ENCODE measurements at places on chromosomes 2 and 18.

GRCh38 chr18:59054496-59055287 lies 85.0 kb upstream of the SEC11C start:
- DNase-seq = no peak

DNA sequence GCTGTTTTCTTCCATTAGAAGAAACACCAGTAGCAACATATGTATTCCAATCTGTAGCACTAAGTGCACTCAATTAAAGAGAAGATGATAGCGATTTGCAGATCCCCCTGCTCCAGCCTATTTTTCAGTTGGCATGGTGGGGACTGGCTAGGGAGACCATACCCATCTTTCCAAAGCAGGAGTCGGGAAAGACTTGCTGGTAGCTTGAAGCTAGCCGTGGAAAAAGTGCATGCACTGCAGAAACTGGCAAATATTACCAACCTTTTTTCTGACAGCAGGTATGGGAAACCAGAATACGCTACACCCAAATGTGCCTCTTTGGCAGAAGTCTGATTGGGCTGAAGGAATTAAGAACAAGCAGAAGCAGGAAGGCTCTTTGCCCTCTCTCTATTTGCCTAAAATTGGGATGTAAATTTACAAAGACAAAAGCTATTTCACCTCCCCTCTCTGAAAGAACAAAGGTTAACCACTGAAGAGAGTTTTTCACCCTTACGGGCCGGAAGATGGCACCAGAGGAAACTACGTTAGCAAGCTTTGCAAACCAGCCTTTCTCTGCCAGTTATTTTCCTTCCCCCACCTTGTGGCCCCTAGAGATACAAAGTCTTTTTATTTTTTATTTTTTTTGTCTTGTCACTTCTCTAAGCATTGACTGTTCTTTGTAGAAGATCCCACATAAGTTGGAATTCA lies 273.1 kb downstream of the DLGAP1 start:
- no peak for DNase-seq

- no peak for DNase-seq
These were observed 82.0 kb downstream of the CTAGE1 start for GRCh38 chr18:22335731-22336198.

DNA sequence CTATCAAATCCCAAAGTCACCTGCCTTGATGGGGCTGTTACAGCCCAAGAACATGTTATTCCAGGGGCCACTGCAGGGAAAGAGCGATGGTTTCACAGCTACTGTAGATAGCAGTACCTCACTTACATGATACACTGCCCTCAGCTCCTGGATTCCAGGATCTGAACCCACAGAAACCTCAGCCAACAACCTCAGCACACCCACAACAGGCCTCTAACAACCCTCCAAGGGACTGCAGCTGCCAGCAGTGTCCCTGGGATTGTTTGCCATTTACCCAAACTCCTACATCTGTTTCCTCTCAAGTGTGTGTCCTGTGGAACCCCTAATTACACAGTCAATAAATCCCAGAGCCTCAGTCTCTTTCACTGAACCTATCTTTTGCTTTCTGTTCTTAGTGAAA lies 28.2 kb downstream of the OSBPL1A start:
- DNase-seq = peak; percentile 36

DNA sequence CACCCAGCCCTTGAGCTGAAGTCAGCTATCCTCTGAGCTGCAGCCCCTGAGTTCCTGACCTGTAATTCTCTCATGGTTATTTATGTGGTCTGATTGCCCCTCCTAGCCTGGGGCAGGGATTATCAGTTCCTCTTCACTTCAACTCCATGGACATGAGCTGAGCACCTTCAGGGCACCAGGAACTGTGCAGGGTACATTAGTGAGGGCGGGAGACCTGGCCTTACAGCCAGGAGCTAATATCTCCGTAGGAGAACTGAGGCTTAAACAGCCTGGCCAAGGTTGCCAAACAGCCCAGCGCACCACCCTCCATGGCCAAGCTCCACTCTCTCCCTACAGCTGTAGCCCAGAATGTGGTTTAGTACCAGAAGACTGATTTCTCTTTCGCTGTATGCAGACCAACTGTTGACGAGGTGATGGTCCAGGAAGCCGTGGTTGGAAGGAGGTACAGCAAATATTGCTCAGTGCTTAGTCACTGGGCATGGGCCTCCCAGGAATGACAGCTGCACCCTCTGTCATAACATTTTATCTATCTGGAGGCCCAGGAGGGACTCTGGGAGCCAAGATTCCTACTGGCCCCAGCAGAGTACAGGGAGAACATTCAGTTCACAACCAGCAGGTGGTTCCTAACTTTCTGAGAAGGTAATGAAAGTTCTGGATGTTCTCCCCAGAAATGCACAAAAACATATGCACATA lies 228.7 kb upstream of the SIX2 start:
- DNase-seq = peak; percentile 77

GRCh38 chr2:112835061-112835501 lies 1.5 kb downstream of the IL1B start:
- DNase-seq = no peak

DNA sequence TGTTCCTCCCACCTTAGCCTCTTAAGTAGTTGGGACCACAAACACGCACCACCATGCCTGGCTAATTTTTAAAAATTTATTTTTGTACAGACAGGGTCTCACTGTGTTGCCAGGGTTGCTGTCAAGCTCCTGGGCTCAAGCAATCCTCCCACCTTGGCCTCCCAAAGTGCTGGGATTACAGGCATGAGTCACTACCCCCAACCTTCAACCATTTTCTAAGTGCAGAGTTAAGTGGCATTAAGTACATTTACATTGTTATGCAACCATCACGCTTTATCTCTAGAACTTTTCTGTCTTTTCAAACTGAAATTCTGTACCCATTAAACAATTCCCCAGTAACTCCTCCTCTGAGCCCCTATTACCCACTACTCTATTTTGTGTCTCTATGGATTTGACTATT lies 45.9 kb upstream of the AFF3 start:
- no peak for DNase-seq

GRCh38 chr2:64029116-64029665 lies 10.0 kb upstream of the VPS54 start:
- DNase-seq = no peak

- no peak for DNase-seq
These were observed 94.1 kb downstream of the COL6A3 start for GRCh38 chr2:237319887-237320286.

- DNase-seq = no peak
These were observed 11.6 kb downstream of the TGFBRAP1 start for GRCh38 chr2:105317937-105318336.

DNA sequence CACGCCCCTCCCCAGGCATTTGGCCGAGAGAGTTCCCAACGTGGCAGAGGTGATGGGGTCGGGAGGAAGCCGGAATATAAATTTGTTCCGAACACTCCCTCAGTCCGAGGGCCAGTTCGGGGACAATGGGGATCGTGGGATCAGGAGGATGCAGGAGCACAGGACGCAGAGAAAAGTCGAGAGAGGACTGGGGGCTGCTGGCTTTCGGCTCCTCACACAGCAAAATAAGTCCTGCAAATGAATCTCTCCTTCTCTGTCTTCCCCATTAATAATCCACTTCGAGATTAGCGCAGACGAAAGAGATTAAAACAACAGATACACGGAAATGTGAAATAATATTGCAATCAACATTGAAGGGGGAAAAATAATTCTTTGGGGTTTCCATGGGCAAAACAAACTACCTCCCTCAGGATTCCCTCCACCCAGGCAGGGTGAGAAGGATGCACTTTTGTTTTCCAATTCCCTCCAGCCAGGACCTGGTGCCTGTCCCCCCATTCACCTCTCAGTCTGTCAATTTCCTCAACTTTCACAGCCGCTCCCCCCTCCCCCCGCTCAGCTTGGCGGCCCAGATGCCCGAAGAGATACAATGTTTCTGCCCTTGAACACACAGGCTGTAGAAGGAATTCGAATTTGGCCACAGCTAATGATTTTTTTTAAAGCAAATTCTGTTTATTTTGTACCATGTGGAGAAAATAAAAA lies 3.1 kb upstream of the ZEB2 start:
- DNase-seq = no peak

GRCh38 chr2:113166187-113166645 lies 7.6 kb upstream of the PSD4 start:
- no peak for DNase-seq

DNA sequence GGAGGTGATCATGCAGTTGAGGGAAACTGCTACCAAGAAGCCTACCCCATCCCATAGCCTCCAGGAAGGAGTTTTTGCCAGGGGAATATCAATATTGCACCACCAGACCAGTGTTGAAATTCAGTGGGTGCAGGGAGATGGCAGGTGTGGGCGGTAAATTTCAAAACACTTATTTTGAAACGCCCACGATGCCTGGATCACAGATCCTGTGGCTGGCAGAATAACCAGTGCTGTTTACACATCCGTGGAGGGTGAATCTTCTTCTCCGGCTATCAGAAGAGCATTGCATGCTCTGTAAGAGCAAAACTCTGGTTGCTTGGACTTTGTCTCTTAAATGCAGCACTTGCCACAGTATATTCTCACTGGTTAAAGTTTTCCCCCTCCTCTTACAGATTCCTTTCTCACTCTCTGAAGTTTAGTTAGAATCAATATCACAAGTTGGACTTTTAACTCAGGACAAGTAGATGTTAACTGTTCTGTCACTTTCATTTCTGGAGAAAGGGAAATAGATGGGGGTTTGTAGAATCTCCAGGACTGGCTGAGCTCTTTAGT lies 70.5 kb upstream of the ZCCHC2 start:
- DNase-seq = no peak

- no peak for DNase-seq
These were observed 29.8 kb downstream of the TSHZ1 start for GRCh38 chr18:75240433-75240832.

DNA sequence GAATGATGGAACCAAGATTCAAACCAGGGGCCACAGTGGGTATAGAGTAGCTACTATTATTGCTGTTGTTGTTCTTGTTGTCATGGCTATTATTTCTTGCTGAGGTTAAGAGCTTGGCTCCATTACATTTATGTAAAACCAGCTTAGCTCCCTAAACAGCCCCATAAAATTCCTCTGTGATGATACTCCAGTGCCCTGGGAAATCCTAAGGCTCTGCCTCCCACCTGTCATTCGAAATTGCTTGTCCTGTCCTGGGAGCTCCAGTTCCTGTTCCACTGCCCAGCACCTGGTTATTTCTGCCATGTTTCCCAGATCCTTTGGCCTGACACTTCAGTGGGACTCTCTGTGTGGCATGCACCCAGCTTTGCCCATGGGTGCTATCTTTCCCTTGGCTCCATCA lies 27.8 kb upstream of the NCOA1 start:
- no peak for DNase-seq

GRCh38 chr2:128645631-128646030 lies 327.0 kb upstream of the HS6ST1 start:
- no peak for DNase-seq

DNA sequence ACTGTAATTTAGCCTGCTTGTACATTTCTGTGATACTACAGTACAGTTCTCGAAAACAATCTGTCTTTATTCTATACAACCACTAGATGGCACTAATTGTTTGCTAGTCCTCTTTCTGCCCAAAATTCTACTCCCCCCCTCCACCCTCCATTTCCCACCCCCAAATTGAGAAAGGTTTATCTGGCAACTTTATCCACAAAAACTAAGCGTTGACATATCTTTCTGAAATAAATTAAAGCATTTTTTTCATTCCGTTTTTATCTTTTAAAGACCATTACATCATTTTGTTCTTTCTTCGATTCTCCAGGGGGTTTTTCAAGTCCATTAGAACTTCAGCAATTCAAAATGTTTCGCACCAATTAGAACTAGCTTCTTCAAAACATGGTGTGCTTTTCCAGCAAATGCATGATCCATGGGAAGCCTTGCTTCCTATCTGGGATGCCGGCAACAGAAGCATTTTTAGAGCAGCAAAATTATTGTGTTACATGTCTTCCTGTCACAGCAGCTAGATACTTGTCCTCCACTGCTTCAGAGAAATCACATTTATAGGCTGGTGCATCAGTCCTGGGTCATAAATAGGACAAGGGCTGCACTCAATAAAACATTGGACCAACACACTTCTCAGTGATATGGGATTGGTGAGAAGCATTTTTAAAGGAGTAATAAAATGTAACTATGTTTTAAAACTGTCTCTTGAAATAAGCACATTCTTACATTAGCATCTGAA lies 241.3 kb downstream of the PAX3 start:
- DNase-seq = no peak

DNA sequence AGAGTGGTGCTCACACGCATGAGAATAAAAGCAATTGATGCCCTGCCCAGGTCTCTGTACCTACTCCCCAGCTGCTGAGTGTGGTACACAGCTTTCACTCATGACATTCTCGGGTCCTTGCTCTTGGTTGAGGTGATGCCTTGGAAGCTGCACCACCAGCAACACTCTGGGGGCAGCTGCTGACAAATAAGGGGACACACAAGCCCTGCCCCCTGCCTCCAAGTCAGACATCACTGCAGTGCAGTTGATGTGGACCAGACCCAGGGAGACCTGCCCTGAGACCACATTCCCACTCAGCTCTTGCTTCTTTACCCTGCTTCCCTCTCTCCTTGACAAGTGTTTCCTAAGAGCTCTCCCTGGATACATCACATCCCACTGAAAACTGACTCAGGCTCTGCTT lies 225.6 kb downstream of the ZBTB7C start:
- no peak for DNase-seq

DNA sequence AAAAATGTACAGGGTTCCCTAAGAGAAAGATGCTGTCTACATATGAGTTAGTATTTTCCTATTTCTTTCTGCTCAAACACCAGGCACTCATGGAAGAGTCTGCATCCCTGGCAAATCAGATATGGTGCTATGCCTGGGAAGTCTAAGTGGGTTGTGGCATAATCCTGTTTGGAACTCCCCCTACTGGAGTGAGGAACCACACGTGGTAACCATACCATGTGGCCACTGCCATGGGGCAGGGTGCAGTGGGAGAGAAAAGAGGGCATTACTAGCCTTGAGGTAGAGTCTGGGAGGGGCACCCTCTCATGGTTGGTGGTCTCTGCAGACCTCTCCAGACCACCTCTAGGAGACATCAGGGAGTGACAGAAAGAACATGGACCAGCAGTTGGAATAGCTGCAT lies 257.9 kb upstream of the ATP5MC3 start:
- no peak for DNase-seq

GRCh38 chr2:226136739-226137138 lies 662.9 kb downstream of the IRS1 start:
- no peak for DNase-seq

- DNase-seq = no peak
These were observed 70.9 kb upstream of the EML6 start for GRCh38 chr2:54652540-54652939.

- DNase-seq = no peak
These were observed 143.6 kb downstream of the VAPA start for GRCh38 chr18:10057401-10057893.
